ENCODE measurements at places on chromosomes 13 and 19. TPM values are rescaled to one million over a fixed set of nuclear protein-coding genes. Genes with fewer than 3 reads are reported as not detected.

DNA sequence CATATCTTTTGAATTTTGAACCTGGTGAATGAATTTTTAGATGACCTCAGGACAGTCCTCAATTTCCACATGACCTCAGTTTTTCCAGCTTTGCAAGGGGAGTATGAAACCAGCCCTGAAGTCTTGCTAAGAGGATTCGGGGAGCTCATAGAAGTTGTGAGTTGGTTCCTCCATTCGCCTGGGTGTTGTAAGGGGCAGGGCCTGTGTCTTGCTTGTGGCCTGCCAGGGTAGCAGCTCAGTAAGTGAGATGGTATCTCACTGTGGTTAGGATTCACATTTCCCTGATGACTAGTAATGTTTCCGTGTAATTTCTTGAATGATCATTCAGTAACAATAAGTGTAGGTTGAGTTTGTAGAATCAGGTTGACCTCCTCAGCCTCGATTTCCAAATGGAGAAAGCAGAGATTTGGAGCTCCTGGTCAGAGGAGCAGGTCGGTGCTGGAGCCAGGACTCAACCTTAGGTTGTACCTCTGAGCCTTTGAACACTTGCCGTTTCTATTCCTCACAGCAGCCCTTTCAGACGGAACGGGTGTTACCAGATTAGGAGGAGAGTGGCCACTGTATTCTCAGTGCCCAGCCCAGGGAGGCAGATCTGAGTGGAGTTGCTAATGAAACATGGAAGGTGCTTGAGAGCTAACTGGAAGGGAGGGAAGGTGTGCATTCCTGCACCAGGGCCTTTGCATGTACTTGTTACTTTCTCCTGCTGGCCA, 14.6 kb downstream of the NACC1 start:
- no peak for DNase-seq

- no peak for DNase-seq
Measured at GRCh38 chr13:30039511-30039911, 189.1 kb upstream of the UBL3 start.

DNA sequence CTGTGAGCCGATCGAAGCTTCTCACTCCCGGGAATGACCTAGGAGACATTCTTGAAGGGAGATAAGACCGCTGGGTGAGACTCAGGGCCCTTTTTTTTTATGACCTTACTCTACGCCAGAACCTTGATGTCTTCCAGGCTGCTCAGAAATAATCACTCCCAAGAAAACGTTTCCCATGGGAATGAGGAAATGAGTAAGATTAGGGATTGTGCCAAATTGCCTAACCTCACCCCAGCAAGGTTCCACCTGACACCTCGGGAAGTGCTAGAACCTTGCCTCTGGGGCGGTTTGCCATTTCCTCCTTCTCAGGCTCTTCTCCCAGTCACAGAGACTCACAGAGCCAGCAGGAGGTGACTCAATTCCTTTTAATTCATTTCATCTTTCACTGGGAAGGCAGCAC, 2.3 kb downstream of the SLC46A3 start:
- DNase-seq = peak; percentile 31

Gene ZNF497
- 0.55 TPM for total RNA-seq

Gene SPC24
- total RNA-seq = 8.1 TPM

All from left ventricle myocardium superior (tissue), 1 donor.